ENCODE measurements at places on chromosomes 16 and 17.

DNA sequence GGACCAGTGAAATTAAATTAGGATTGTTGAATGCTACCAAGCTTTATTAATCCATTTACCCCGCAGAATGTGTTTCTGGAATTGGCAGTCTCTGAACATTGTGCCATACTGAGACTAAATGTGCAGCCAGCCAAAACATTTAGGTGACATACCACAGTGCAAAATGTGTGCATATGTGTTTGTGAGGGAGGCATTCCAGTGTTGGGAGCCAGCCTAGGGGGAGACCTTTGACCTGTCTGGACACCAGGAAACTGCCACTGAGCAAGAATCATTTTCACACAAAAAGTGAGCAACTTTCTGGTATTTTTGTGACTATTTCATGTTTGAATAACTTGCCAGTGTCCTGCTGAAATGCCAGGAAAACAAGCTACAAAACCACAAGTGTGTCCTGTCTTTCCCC lies 64.7 kb upstream of the SLC12A3 start:
- no peak for DNase-seq

DNA sequence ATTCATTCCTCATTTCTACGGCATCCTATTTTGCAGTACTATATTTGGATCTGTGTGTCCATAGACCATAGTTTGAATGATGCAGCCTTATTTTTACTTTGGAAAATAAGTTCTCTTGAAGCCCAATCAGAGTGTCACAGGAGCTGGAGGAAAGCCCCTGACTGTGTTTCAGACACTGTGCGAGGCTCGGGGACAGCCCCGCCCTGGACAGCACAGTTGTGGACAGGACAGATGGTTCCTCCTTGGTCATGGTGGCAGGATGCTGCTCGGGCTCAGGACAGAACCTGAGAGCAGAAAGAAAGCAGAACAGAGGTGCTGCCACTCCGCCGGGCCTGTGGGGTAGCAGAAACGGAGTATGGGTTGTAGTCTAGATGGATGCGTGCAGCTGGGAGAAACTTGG lies 22.9 kb downstream of the BANP start:
- DNase-seq: no peak

GRCh38 chr16:78211020-78211599 lies 111.7 kb downstream of the WWOX start:
- DNase-seq: no peak

GRCh38 chr17:78384479-78385175 lies 6.2 kb downstream of the PGS1 start:
- no peak for DNase-seq

- no peak for DNase-seq
These were observed 13.1 kb downstream of the MPHOSPH6 start for GRCh38 chr16:82156761-82157533.

GRCh38 chr17:34547453-34548063 lies 31.8 kb upstream of the TMEM132E start:
- no peak for DNase-seq

DNA sequence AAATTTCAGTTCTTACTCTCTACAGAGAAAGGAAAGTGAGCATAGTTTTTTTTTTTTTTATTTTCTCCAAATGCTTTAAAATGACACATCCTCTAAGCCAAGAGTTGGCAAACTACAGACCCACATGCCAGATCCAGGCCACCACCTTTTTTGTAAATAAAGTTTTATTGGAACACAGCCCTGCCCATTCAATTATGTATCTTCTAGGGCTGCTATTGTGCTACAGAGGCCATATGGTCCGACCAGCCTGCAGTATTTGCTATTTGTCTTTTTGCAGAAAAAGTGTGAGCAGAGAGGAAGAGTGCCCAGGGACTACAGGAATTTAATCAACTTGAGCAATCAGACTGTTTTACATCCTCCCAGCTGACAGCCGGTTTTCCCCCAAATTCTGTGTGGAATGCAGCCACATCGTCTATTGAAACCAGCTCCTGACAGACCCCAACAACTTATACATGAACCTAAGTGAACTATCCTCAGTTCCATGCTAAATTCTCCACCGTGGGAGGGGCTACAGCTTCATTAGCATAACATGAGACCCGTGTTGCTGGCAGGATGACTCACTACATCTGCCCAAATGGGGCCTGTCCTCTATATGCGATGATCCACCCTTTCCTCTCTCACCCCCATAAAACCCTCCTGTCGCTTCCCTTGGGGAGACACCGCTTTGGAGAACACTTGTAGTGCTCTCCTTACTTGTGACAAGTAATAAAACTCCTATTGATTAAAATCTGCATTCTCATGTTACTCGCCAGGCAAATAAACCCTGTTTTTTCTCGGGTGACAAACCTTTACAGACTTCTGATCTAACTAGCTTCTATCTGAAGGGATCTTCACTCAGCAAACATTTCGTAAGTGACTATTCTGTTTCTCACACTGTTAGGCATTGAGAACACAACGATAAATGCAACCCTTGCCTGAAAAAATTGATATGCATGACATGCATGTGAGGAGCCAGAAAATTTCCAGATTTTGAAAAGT lies 149.4 kb upstream of the HS3ST3A1 start:
- no peak for DNase-seq

DNA sequence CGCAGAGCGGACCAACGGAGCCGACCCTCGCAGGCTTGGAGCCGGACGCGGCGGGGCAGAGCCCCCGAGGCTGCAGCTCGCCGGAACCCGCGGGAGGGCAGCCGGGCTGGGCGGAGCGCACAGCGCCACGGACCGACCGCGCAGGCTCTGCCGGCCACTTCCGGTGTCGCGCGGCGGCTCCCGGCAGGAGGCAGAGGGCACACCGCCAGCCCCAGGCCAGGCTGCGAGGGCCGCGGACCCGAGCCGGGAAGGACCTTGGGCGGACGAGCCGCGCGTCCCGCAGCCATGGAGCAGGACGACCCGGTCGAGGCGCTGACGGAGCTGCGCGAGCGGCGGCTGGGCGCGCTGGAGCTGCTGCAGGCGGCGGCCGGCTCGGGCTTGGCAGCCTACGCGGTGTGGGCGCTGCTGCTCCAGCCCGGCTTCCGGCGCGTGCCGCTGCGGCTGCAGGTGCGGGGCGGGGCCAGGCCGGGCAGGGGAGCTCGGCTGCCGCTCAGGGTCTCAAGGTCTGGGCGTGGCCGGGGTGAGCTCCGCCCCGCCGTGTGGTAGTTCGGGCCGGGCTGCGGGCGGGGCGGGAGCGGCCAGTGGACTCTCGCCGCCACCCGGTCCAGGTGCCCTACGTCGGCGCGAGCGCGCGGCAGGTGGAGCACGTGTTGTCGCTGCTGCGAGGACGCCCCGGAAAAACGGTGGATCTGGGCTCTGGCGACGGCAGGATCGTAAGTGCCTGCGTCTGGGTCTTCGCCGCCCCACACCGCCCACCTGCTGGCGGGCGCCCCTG lies at the start of gene ANTKMT:
Gene ANTKMT (plus strand): TSS at position 157 of the 775 bp plus-strand sequence. CDS start 129 bp downstream, at position 286.
- peak; percentile 88 for DNase-seq

DNA sequence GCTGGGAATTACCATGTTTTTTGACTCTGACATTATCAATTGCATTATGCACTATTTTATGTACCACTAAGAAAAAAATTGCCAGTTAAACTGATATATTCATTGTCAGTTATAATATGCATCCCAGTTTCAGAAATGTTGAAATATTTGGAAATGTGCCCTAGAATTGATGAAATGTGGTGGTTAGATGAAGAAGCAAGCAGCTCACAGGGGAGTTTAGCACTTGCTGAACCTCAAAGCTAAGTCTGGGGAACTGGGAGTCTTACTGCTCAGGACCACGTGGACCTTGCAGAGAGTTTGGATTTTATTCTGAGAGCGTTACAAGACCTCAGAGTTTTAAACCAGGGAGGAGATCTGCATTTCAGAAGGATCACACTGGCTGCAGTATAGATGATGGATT lies 67.9 kb downstream of the TNRC6C start:
- DNase-seq: no peak

DNA sequence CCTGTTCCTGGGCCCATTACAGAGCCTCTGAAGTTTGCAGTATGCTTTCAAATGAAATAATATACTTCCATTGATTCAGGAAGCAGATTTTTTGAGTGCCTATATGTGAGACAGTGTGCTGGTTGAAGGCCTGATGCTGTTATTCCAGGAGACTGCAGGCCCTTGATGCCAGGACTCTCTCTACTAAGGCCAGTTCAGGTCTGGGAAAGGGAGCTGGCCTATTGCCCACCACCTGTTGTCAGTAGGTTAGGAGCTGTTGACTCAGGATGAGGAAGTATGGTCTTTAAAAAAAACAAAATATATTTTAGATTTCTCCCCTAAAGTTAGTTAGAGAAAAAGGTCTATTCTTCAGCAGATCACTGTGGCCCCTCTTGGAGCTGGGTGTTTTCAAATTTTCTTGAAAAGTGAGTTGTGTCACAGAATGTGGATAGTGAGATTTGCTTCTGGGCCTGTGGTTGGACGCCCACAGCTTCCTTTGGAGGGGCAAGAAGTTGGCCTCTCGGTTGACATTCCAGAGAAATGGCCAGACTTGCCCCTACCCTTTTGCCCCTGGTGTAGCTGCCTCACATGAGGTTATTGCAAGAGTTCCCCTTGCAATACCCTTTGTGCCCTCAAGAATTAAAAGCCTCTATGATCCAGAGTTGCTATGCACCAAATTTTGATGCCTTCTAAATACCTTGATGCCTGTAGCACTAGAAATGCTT lies 7.9 kb downstream of the ESRP2 start:
- DNase-seq: no peak

DNA sequence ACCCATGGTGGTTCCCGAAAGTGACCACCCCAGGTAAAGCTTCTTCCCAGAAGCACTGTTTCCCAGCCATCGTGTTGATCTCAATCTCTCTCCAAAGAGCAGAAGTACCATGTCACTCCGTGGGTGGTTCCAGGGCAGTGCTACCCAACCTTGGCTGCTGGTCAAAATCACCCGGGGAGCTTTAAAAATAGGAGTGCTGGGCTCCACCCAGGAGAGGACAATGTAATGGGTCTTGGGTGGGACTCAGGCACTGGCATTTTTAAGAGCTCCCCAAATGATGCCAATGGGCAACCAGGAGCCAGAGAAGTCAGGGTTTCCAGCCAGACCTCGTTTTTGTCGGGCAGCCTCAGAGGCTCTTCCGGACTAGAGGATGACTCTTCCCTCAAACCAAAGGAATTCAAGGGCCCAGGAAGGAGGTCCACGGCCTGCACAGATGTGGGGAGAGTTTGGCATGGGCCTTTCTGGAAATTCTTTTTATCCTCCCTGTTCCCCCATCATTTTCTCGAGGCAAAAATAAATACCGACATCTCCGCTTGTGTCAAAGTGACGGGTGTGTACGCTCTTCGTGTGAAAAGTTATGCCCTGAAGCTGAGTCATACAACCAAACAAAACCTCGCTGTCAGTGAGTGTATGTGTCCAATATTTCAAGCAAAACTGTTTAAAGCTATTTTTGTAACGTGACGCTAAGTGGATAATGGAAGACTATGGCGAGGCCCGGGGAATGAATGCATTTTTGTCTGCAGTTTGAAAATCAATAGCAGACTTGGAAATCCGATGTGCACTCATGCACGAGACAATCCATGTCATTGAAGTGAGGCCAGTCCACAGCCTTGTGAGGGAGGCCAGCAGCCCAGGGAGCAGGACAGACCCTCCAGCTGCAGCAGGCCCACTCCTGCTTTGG lies 364.1 kb downstream of the FOXL1 start:
- DNase-seq: no peak

DNA sequence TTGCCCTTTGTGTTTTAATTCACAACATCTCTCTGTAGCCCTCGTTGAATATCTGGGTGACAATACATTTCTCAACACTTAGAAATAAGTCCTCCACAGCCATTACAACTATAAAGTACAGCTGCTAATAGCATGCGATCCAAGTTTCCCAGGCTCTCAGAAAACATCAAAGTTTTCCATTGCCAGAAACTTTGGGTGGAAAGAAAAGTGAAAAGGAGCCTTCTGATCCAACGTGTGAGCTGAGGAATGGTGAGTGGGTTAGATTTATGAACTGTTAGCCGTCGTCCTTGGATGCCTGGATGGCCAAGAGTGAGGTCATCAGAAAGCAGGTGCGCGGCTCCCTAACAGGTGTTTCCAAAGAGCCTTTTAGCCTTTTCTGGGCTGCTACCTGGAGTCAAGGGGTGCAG lies 258.0 kb downstream of the PMP22 start:
- no peak for DNase-seq

- no peak for DNase-seq
These were observed 11.5 kb downstream of the MAPT start for GRCh38 chr17:45905814-45906213.

DNA sequence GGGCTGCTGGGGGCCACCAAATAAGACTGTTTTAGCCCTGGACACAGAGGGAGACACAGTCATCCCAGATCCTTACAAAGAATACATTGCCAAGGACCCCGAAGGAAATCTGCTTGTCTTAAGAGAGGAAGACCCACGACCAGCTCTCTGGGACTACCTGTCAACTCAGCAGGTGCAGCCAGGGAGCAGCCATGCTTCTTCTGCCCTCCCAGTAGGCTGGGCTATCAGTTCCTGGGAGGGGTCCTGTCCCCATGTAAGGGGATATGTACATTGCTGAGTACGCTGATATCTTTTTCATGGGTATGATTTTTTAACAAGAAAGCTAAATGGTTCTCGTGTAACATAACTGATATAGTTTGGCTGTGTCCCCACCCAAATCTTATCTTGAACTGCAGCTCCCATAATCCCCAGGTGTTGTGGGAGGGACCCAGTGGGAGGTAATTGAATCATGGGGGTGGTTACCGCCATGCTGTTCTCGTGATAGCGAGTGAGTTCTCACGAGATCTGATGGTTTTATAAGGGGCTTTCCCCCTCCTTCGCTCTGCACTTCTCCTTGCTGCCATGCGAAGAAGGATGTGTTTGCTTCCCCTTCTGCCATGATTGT lies 11.3 kb downstream of the SSTR2 start:
- DNase-seq: no peak

GRCh38 chr16:57829969-57830360 lies 27.7 kb upstream of the KIFC3 start:
- DNase-seq: no peak

- DNase-seq: no peak
These were observed 352.8 kb downstream of the CDH13 start for GRCh38 chr16:82979406-82980111.

- DNase-seq: no peak
These were observed 23.4 kb downstream of the NDEL1 start for GRCh38 chr17:8459107-8459506.

DNA sequence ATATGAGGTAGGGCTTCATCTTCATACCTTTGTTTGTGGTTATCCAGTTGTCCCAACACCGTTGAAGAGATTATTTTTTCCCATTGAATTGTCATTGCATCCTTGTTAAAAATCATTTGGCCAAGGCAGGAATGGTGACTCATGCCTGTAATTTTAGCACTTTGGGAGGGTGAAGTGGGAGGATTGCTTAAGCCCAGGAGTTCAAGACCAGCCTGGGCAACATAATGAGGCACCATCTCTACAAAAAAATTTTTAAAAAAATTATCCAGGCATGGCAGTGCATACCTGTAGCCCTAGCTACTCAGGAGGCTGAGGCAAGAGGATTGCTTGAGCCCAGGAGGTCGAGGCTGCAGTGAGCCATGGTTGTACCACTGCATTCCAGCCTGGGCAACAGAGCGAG lies 223.9 kb downstream of the TANC2 start:
- no peak for DNase-seq

- DNase-seq: no peak
These were observed 10.7 kb upstream of the KRT28 start for GRCh38 chr17:40810494-40810893.

DNA sequence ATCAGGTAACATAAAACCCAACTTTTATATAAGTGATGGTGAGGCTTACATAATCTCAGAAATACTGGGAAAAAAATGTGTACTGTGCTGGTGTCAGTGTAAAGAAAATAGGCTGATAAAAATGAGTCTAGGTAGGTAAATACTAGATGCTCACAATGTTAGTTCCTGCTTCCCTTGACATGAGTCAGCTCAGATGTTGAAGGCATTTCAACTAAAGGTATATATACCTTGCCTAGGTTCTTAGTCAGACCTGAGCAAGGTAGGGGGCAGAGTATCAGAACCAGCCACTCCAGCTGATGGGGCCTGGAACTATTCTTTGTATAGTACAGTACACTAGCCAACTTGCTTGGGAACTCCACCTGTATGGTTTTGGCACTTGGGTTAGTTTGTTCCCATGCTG lies 51.0 kb upstream of the CA10 start:
- DNase-seq: no peak
